T-helper 1 cell (primary cell): ENCODE measurements at places on chromosomes 6 and 20.

DNA sequence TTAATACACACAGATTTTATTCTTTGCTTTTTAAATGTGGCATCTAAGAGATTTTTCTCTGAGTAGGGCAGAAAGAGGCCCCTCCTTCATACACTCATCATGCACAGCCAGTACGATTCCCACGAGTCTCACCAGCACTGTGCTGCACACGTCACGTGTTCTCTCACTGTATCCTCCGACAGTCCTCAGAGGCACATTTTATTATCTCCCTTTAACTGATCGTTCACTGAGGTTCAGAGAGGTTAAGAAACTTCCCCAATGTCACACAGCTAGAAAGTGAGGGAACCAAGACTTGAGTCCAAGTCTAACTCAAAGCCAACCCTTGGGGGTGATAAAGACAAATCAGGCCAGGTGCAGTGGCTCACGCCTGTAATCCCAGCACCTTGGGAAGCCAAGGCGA, 142.5 kb downstream of the PREX1 start:
- no peak for DNase-seq

GRCh38 chr20:4548552-4548951, 173.2 kb upstream of the PRND start:
- no peak for DNase-seq

- DNase-seq, result no peak
Measured at GRCh38 chr6:114432400-114432799, 89.6 kb upstream of the HS3ST5 start.

DNA sequence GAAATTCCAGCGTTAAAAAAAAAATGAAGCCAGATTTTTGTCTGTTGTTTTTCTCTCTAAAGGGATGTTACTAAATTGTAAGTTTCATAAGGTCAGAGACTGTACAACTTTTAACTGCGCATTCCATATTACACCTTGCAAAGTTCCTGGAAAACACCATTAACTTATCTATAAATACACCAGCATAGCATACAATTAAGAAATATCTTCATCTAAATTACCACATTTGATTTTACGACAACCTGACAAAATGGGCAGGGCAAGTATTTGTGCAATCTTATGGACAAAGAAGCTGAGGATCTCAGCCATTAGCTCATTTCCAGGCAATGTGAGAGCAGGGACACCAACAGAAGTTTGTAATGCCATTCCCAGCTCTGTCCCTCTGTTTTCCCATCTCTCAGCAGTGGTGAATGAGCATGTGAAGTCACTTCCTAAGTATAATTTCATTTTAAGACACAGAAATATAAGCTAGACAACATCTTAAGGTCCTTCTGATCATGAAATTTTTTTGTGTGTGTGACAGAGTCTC, 12.9 kb upstream of the GCM1 start:
- DNase-seq, result no peak

GRCh38 chr6:24929242-24929641, 6.5 kb downstream of the RIPOR2 start:
- peak; percentile 59 for DNase-seq

DNA sequence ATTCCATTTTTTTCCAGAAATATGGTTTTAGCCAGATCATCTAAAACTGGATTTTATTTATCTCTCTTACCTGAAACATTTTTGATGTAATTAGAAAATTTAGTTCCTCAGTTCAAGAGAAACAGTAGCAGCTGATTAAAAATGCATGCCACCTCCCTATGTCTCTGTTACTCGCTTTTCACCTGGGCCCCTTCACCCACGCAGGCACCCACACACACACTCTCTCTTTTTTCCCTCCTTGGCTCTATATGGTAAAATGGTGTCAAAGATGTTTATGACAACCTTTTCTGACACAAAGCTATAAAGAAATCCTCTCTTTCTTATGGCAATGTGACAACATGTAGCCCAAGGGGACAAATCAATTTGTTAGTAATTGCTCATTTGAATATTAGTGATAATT, 5.8 kb upstream of the SGK1 start:
- DNase-seq, result no peak

DNA sequence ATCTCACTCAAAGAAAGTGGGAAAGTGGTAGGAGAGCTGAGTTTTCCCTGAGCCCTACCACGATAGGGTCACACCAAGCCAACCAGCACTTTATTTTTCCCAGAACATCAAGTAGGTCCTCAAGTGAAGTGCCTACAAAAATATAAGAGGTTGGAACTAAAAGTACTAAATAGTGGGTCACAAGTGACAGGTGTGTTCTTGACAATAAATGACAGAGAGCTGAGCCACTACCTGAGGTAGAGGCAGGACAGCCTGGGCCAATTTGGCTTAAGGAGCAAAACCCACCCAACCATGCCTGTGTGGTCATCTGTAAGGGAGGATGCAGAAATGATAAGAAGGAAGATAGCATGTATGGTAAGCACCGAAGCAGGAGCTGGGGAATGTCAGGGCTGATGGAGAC, 154.8 kb upstream of the SSTR4 start:
- no peak for DNase-seq

DNA sequence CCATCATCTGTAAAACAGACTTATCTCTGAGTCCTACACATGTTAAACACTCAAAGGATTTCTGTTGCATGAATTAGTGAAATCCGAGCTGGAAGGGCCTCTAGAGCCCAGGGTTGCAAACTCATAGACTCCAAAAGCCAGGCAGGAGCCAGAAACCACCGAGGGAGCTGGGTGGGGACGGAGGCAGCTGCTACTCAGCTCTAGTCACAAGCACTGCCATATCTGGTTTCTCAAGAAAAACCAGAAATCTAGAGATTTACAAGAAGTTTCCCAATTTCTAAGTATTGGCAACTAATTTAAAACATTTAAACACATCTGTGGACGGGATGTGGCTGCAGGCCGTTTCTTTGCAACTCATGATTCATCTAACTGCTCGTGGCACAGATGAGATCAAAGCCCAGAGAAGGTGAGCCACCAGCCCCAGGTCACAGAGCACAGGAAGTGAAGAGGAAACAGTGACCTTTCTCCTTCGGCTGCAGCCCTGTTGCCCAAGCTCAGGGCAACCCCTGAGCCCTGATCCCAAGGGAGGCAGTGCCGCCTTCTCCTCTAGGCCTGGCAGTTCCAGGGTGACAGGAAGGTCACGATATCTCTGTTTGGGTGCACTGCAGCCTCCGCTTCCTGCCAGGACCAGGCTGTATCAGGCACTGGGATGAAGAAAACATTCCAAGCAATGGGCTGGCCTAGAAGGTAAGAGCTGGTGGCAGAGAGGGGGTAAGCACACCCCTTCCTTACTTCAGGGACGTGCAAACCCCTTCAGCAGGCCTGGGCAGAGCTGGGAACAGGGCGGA, 26.4 kb upstream of the PTGIS start:
- DNase-seq, result no peak

DNA sequence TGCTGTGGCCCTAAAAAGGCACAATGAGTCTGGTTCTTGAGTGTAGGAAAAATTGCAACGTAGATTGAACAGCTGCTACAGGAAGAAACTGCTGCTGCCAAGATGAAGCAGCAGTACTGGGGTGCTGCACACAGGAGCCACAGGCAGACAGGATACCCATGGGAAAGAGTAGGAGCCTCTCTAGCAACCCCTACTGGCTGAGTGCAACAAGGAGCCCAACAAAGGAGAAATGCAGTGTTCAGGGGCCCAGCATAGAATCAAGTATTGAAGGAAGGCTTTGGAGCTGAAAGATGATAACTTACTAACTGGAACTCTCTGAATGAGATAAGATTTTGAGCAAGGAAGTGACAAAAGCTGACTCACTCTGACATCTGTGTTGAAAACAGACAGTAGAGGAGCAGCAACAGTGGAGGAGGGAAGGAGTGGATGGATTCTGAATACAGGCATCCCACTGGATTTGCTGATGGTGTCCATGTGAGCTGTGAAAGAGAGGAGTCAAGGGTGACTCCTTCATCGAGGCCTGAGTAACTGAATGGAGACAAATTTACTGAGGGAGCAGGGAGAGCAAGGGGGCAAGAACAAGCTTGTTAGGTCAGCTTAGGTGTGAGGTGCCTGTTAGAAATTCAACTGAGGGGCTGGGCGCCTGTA, 534.7 kb upstream of the JARID2 start:
- DNase-seq, result no peak
